ENCODE measurements at places on chromosomes 5 and 9.

- no peak for DNase-seq
Measured at GRCh38 chr5:36298552-36298951, 3.1 kb downstream of the RANBP3L start.

DNA sequence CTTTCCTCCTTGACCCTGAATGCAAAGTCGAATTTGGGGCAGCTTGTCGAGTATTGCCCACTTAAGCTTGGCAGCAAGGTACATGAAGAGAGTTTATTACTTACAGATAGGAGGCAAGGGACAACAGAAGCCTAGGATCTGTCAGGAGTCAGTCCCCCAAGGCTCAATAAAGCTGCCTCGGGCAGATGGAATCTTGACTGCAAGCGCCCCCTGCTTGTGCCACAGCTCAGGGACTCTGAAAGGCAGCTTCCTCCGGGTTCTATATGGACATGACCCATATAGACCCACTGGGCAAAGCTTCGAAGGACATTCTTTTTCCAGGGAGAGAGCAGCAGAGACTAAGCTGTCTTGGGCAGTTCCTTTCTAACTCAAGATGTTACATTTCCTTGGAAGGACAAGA is 971.5 kb downstream of the EFNA5 start:
- DNase-seq = no peak

GRCh38 chr5:136279314-136279713 is 86.0 kb downstream of the TRPC7 start:
- no peak for DNase-seq

GRCh38 chr5:149886692-149887470 is 57.7 kb downstream of the PDE6A start:
- DNase-seq = no peak

GRCh38 chr9:109781541-109782197 is 1.7 kb downstream of the PALM2AKAP2 start:
- DNase-seq = no peak
